Activated CD4-positive, alpha-beta memory T cell treated with anti-CD3 and anti-CD28 coated beads for 36 hours (primary cell): ENCODE measurements at places on chromosomes 2 and 18. TPM values are rescaled to one million over a fixed set of nuclear protein-coding genes. Genes with fewer than 3 reads are reported as not detected.
A peak's percentile ranks its signal among the peaks of the same experiment; 100 is the strongest.

MZT2B gene
- total RNA-seq = 401 TPM

- DNase-seq = peak; percentile 50
- peaks cover 40% of the 10 kb centered on the region for H3K4me1 ChIP-seq
- peak overlapping the region; percentile 52 for H3K27ac ChIP-seq
- H3K27me3 ChIP-seq = no peaks in the 10 kb centered on the region
- H3K4me3 ChIP-seq = peak overlapping the region; percentile 46
Observed at GRCh38 chr2:236969767-236970655, 115.7 kb upstream of the COPS8 start.

DNA sequence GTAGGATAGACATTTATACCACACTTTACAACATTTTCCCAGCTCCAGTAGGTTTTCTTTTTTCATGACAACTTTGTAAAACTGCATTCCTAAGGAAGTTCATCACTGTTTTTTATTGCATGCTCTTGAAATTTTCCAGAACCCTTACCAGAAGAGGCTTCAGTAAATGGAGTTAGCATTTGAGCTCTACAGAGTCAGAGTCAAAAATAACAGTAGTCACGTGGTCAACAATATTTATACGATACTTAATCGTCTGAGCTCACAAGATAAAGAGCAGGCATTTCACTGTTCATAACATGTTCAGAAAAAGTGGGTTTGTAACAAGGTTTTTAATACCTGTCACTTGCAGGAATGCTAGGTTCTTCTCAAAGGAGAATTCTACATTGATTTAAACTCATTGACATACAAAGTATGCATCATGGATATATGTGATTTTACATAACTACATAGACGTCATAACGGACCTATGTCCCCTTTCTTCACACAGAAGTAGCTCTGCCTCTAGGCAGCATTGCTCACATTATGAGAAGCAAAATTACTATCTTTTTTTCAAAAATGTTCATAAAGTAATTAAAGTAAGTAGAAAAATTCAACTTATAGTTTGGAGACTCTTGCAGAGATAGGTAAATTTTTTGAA, 187.0 kb upstream of the COL3A1 start:
- no peaks in the 10 kb centered on the region for H3K36me3 ChIP-seq
- H3K27ac ChIP-seq = no peak overlapping the region
- H3K4me3 ChIP-seq = no peak overlapping the region
- no peak for DNase-seq

- H3K4me1 ChIP-seq = no peaks in the 10 kb centered on the region
- peaks cover 10% of the 10 kb centered on the region for H3K27me3 ChIP-seq
- no peaks in the 10 kb centered on the region for H3K36me3 ChIP-seq
- H3K4me3 ChIP-seq = no peak overlapping the region
Observed at GRCh38 chr18:58015065-58015780, 28.8 kb upstream of the NEDD4L start.

MAB21L4 gene
- total RNA-seq = not detected

GRCh38 chr18:64618390-64618789, 469.5 kb upstream of the LINC00305 start:
- no peak overlapping the region for H3K4me3 ChIP-seq
- no peaks in the 10 kb centered on the region for H3K4me1 ChIP-seq
- no peaks in the 10 kb centered on the region for H3K36me3 ChIP-seq
- no peak for DNase-seq
- no peaks in the 10 kb centered on the region for H3K27me3 ChIP-seq

DNA sequence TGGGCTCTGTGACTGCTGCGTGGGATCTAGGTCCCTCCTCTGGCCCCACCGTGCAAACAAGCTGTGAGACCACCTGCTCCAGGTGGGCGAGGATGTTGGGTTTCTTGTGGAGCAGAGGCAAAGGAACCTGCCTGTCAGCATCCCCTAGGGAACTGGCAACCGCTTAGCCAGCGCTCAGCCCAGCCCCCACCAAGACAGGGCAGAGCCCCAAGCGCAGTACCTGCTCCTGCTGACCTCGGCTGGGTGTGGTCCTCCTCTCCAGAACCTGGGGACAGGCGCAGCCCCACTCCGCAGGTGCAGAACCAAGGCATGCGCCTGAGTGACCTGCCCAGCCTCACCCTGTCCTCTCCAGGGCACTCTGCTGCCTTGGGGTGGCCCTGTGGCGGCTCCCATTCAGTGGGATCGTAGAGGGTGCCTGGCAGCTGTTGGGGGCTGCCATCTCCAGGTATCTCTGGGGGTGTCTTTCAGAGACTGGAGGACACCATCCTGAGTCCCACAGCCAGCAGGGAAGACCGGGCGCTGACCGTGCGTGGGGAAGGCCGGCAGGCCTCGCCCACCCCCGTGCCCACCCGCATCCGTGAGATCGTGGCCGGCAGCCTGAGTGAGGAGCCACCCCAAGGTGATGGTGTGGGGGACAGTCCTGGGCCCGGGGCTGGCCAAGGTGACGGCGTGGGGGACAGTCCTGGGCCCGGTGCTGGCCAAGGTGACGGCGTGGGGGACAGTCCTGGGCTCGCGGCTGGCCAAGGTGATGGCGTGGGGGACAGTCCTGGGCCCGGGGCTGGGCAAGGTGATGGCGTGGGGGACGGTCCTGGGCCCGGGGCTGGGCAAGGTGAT, 12.3 kb downstream of the CROCC2 start:
- no peak for DNase-seq
- no peak overlapping the region for H3K27ac ChIP-seq
- H3K4me1 ChIP-seq = no peaks in the 10 kb centered on the region
- peaks cover 10% of the 10 kb centered on the region for H3K27me3 ChIP-seq
- H3K4me3 ChIP-seq = no peak overlapping the region
